ENCODE measurements at places on chromosomes 1 and 21.

DNA sequence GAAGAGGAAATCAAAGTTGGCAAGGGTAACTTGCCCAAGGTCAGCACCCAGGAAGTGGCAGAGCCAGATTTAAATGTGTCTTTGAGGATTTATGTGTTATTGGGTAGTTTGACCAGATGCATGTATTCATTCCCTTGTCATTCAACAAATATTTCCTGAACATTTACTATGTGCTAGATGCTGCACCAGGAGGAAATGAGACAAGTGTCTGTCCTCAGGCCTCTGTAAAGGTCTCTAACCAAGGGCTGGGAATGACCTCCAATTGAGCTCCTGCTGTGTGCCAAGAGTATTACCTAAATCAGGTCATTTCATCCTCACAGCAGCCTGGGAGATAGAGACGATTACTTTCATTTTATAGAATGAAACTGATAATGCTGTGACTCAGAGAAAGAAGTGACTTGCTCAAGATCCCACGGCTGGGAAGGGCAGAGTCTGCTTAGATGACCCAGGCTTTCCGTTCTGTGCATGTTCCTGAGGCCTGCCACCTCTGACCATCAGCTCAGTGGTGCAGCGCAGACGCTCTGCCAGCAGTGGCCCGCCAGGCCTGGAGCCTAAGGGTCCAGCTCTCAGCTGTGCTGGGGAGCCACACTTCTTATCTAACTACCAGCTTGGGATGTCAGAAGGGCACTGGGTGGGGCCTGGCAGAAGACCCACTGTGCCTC lies 3.5 kb upstream of the TTC22 start:
- DNase-seq, result no peak

DNA sequence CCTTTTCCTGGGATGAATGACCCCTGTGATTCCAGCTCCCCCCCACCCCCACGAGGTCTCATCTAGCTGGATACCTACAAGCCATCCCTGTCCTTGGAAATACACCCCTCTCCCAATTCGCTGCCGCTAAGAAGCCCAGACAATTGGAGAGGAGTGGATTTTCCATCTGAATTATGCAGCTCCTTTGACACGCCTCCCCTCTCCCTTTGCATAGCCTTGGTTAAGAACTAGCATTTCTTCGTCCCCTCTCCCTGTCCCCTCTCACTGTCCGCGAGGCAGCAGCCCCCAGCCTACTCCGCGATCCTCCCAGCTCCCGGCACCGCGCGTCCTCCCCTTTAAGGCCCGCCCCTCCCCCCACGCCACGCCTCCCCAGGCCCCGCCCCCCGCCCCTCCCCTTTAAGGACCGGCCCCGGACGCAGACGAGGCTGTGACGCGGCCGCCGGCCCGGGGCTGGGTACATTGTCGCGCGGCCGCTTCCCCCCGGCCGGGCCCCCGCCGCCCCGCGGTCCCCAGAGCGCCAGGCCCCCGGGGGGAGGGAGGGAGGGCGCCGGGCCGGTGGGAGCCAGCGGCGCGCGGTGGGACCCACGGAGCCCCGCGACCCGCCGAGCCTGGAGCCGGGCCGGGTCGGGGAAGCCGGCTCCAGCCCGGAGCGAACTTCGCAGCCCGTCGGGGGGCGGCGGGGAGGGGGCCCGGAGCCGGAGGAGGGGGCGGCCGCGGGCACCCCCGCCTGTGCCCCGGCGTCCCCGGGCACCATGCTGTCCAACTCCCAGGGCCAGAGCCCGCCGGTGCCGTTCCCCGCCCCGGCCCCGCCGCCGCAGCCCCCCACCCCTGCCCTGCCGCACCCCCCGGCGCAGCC lies at the start of gene MAPKAPK2:
Gene MAPKAPK2 (plus strand): TSS at position 428 of the 856 bp plus-strand sequence. CDS start 325 bp downstream, at position 753.
- no peak for DNase-seq

DNA sequence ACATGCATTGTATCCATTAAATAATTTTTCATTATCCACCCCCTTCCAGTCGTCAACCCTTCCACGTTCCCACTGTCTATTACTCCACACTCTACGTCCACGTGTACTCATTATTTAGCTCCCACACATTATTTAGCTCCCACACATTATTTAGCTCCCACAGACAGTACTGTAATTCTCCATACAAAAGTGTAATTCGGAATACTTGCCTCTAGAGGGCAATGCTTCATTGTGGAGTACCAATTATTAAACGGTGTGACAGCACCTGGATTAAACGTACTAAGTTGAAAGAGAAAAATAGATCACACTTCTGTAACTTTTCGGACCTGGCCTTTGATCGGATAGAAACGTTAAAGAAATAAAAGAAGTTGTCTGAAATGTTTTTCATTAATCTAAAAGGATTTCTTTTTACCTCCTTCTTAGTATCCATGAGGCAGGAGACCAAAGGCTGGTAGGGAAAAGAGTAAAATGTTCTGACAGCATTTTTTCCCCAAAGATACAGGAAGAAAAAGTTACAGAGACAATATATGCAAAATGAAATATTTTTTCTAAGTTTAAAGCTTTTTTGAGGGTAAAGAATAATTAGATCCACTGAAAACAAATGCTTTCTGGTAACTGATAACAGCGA lies 99.2 kb downstream of the LHX8 start:
- peak; percentile 68 for DNase-seq

GRCh38 chr21:17803536-17803935 lies 15.6 kb downstream of the C21orf91 start:
- no peak for DNase-seq

- peak; percentile 12 for DNase-seq
Measured at GRCh38 chr1:235516862-235517446, 12.7 kb upstream of the B3GALNT2 start.

DNA sequence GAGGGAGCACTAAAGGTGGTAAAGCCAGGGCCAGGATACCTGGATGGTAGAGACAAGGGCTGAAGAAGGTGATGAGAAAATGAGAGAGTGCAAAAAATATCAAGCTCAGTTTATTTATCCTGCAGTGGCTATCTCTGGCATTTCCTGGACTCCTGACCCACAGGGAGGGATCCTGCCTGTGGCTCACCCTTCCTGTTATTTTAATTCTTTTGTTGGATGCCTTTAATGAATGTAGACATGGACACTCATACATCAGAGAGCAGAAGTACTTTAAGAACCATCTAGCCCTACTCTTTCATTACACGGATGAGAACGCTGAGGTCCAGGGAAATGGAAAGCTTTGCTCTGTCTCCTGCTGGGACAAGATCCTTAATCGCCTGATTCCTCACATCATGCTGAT lies 20.6 kb downstream of the JUN start:
- no peak for DNase-seq

GRCh38 chr1:99643021-99643779 lies 2.7 kb upstream of the PALMD start:
- no peak for DNase-seq

- no peak for DNase-seq
Measured at GRCh38 chr1:85019994-85020393, 23.1 kb upstream of the MCOLN2 start.

DNA sequence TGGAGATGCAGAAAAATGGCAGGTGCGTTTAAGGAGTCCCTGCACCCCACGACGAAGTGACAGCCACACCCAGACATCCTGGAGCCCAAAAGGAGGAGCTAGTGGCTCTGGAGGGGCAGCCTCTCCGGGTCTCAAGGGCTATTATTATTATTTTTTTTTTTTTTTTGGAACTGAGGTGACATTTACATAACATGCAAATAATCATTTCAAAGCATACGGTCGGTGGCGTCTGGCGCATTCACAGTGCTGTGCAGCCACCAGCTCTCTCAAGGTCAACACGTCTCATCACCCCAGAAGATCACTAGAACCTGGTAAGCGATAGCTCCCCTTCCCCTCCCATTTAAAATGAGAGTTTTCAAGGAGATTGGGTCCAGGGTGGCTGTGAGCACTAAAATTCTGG lies 67.5 kb upstream of the PDE9A start:
- peak; percentile 75 for DNase-seq

DNA sequence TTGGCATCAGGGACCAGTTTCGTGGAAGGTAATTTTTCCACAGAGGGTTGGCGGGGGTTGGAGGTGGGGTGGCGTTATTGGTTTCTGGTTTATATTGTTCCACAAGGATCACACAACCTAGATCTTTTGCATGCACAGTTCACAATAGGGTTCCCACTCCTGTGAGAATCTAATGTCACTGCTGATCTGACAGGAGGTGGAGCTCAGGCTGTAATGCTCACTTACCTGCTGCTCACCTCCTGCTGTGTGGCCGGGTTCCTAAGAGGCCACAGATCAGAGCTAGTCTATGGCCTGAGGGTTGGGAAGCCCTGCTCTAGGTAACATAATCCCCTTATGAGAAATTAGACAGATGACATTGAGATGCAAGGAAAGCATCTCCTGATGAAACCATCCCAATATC lies 12.6 kb downstream of the GBP5 start:
- DNase-seq, result no peak

GRCh38 chr1:32494196-32494595 lies 29.3 kb downstream of the ZBTB8B start:
- DNase-seq, result peak; percentile 47

GRCh38 chr1:204524986-204525385 lies 8.8 kb downstream of the MDM4 start:
- no peak for DNase-seq

DNA sequence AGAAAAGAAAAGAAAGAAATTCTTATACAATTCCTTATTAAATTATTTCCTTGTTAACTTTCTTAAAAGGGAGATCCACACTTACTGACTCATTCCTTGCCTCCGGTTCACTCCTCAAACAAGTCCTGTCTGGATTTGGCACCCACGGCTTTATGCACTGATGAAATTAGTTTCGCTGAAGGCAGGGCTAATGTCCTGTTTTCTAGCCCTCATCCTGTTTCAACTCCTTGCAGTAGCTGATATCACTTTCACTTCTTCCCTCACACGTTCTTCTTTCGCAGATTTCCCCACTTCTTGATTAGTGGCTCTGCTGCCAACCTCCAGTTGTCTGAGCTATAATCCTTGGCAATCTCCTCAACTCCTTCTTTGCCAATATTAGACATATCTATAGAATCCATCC lies 215.2 kb downstream of the URB2 start:
- DNase-seq, result no peak

DNA sequence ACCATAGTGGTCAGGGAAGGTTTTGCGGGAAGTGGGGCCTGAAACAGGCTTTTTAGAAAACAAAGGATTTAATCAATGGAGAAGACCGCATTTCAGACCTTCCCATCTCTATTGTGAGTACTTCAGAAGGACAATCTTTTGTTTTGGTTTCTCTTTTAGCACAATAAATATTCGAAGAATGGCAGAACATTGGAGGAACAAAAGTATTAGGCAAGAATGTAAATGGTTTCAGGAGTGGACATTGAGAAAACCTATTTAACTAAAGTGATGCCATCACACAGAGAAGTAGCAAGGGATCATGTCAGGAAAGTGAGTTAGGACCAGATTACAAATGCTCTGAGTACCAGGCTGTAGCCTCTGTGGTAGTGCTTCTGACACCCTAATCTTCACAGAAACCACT lies 26.8 kb upstream of the UBE2U start:
- no peak for DNase-seq

GRCh38 chr21:26027696-26028095 lies 142.9 kb downstream of the APP start:
- DNase-seq, result no peak

DNA sequence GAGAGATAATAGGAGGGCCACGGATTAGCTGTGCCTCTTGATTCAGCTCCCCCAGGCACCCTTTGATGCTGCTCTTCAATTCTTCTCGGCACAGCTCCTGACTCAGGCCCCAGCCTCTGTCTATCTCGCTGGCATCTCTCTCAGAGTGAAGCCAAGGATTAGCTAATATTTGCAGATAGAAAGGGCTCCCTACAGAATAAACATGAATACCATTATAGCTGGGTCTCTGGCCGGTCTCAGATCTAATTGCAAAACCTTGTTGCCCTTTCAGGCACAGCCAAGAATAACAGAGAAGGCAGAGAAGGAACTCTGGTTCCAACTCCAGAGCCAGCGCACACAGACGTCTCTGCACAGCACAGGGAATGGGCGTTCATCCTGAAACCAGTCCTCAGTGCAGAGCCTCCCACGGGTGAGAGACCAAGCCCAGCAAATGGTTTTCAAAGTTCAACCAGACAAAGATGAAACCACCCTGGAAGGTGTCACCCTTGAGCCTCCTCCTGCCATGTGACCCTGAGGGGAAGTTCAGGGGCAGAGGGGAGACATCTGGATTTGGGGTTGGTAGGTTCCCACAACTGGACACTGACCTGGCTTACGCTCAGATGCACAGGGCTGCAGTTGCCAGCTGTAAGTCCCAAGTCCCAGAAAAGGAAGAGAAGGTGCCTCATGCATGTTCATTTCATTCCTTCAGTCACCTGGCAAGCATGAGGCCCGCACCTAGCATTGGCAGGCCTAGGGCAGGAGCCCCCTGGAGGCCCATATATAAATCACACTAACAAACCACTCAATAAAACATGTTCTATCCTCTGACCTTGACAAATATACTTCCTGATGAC lies 394.0 kb downstream of the NPHP4 start:
- no peak for DNase-seq

DNA sequence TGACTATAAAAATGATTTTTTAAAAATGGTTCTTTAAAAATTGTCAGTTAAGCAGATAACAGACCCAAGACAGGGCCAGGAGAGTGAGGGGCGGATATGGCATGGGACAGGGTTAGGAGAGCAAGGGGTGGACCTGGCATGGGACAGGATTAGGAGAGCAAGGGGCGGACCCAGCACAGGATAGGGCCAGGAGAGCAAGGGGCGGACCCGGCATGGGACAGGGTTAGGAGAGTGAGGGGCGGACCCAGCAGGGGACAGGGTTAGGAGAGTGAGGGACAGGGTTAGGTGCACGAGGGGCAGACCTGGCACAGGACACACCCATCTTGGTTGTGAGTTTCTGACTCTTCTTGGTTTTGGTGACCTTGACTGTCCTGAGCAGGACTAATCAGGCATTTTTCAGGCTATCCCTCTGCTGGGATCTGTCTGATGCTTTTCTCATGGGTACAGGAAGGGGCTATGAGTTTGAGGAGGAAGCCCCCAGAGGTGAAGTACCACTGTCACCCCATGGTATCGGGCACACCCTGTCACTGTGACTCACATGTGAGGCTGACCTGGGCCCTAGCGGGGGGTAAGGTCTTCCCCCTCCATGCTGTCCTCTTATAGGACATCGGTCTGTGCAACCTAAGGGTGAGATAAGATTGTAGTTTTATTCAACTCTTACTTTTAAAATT lies 159.0 kb upstream of the COL6A1 start:
- DNase-seq, result no peak

- DNase-seq, result no peak
Measured at GRCh38 chr1:236148470-236148845, 6.1 kb downstream of the GPR137B start.

- DNase-seq, result no peak
Measured at GRCh38 chr1:101064697-101065096, 39.1 kb upstream of the DPH5 start.

DNA sequence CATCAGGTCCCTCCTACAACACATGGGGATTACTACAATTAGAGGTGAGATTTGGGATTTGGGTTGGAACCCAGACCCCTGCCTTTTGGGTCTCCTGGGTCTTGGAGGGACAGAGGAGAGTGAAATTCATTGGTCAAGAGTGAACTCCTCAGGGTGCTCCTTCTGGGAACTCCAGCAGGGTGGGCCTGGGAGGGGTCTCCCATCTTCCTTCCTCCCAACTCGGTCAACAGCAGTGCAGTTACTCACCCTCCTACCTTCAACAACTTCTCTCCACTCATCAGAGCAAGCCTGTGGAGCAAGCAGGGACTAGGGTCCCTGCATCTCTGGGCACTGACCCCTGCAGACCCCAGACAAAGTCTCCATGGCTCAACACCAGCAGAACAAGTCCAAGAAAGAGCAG lies 89.3 kb upstream of the TMPRSS2 start:
- no peak for DNase-seq

- DNase-seq, result no peak
Measured at GRCh38 chr1:25672763-25673409, 56.3 kb downstream of the MAN1C1 start.

Measured in NCI-H526 (cell line).